ENCODE measurements at places on chromosomes 6 and 20.

DNA sequence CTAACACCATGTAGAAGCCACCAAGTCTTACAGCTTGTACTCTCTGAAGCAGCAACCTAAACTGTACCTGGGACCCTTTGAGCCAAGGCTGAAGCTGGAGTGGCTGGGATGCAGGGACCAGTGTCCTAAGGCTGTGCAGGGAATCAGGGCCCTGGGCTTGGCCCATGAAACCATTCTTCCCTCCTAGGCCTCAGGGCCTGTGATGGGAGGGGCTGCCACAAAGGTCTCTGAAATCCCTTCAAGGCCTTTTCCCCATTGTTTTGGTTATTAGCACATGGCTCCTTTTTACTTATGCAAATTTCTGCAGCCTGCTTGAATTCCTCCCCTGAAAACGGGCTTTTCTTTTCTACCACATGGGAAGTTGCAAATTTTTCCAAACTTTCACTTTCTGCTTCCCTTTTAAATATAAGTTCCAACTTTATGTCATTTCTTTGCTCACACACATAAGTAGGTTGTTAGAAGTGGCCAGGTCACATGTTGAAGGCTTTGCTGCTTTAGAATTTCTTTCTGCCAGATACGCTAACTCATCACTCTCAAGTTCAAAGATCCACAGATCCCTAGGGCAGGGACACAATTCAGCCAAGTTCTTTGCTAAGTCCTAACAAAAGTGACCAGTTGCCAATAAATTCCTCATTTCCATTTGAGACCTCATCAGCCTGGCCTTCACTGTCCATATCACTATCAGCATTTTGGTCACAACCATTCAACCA, 28.2 kb upstream of the ATXN1 start:
- DNase-seq, result no peak

DNA sequence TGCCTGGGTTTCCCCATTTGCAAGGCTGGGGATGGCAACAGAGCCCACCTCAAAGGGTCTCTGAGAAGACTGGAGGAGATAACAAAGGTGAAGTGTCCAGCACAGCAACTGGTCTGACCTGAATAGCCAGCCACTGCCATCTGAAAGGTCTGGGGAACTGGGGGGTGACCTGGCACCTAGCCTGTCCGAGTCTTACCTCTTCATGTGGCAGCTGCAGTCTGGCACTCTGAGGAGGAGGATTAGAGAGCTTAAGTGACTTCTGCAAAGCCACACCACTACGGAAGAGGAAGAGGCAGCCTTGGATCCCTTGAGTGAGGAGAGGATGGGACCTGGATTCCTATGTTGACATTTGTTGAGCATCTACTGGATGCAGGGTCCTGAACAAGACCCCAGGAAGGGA, 22.2 kb downstream of the C20orf203 start:
- no peak for DNase-seq

DNA sequence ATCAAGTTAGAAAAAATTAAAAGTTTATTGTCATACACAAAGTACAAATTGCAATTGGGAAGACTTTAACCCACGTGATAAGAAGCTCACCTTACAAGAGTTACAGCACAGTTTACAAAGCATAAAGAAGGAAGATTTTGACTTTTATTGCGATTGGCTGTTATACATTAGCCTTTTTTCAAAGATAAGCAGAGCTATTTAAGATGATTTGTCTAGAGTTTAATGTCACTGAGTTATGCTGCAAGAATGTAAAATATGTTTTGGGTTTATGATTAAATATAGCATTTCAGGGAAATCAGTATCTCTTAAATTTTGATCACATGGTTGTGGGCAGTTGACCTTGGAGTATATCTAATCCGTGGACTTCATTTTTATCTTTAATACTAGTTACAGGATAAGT, 664.2 kb upstream of the PTCHD4 start:
- DNase-seq, result no peak

GRCh38 chr20:15036948-15037347, 699.5 kb upstream of the FLRT3 start:
- no peak for DNase-seq

- DNase-seq, result no peak
Measured at GRCh38 chr6:81241126-81242041, 511.1 kb downstream of the TENT5A start.

GRCh38 chr20:12925863-12926793, 82.6 kb upstream of the SPTLC3 start:
- no peak for DNase-seq

DNA sequence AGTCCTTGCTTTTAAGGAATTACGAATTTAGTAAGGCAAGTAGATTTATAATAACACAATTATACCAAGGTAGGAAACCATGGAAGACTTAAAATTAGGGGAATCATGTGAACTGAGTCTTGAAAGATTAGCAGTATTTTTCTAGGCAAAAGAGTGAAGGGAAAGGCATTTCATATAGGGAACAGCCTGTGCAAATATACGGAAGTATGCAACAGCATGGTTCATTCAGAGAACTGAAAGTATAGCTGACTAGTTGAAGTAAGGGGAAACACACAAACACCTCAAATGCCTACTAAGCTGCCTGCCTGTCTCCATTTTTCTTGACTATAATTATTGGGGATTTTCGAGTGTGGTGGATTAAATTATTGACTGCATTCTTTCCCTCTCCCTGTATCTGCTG, 39.0 kb upstream of the ECHDC1 start:
- DNase-seq, result no peak

DNA sequence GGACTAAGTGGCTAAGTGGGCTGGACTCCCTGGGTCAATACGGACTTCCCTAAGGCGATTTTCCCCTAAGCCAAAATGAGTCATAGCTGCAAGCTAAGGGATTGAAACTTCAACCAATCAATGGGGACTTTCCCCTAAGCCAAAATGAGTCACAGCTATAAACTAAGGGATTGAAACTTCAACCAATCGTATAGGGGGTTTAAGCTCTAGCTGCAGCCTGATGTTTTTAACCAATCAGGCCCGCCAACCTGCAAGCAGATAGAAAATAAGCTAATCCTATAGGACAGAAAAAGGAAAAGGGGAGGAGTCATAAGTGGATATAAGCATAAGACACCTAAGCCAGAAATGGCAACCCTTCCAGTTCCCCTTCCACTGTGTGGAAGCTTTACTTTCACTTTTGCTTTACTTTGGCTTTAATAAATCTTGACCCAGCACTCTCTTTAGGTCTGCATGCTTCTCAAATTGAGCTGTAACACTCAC, 655.0 kb upstream of the HS3ST5 start:
- DNase-seq, result no peak

- DNase-seq, result no peak
Measured at GRCh38 chr6:14601490-14601889, 483.9 kb downstream of the CD83 start.

GRCh38 chr6:70636596-70636995, 31.1 kb upstream of the SMAP1 start:
- DNase-seq, result no peak

DNA sequence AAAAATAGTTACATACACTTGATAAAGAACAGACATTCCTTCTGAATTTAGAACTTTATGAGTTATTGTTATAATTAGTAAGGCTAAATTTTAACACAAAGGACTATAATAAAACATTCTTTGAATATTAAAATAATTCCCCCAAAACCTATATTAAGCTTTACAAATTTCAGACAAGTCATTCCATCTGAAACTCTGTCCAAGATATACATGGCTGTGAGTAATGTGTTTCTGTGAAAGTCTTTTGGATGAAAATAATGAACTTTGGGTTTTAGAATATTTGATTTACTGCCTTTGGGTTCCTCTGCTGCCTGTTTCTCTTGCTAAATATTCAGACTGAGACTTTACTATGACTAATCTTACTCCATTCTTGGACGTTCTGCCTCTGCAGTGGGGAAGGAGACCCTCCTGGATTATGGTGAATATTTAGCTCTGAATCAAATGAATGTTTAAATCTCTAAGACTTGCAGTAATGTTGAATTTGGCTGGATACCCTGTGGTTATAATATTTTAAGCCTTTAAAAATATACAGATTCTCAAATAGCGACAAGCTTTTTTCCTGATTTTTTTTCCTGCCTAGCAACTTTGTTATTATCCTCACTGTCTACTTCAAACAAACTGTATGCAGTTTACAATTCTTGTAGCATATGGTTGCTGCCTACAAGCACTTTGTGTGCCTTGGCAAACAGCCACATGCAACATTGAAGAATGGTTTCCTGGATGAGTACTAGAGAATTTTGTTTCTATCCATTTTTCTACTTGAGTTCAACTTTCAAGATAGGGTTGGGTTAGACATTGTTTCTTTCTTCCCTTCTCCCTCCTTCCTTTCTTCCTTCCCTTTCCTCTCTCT, 51.4 kb downstream of the TXLNB start:
- no peak for DNase-seq

DNA sequence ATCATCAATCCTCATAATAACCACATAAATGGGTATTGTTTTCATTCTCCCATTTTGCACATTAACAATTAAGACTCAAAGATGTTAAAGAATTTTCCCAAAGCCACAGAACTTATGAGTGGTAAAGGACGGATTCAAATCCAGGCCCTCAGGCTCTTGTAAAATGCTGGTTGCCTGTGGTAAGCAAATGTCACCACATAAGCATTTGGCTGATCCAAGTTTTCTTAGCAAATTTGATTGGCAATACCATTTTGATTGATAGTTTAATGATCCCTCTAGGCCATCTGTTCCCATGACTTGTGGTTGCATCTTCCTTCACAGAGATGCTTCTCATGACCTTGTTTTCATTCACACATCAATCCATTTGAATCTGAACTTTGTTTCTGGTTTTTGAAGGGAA, 252.0 kb upstream of the RIN2 start:
- no peak for DNase-seq

DNA sequence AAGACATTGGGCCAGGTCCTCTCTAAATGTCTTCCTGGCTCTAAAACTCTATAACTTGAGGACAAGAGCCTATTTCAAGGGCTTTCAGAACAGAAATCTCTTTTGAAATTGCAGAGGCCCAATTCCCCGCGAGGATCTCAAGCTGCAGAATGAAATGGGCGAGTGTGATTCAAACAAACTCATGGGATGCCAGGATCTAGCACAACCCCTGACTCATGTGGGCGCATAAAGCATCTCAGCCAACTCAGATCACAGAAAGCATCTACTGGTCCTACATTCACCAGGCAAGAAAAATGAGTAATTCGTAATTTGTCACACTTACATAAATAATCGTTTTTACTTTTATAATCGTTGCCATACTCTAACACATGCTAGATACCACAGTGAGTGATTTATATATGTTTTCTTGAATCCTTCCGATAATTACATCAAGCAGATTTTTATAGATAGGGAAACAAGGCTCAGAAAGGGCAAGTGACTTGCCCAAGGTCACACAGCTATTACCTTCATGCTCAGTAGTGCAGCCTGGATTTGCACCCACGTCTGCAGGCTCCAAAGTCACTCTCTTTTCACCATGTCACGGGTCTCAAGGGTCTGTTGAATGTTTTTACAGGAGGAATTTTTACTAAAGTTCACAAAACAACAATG, 26.2 kb downstream of the FOXF2 start:
- DNase-seq, result no peak

DNA sequence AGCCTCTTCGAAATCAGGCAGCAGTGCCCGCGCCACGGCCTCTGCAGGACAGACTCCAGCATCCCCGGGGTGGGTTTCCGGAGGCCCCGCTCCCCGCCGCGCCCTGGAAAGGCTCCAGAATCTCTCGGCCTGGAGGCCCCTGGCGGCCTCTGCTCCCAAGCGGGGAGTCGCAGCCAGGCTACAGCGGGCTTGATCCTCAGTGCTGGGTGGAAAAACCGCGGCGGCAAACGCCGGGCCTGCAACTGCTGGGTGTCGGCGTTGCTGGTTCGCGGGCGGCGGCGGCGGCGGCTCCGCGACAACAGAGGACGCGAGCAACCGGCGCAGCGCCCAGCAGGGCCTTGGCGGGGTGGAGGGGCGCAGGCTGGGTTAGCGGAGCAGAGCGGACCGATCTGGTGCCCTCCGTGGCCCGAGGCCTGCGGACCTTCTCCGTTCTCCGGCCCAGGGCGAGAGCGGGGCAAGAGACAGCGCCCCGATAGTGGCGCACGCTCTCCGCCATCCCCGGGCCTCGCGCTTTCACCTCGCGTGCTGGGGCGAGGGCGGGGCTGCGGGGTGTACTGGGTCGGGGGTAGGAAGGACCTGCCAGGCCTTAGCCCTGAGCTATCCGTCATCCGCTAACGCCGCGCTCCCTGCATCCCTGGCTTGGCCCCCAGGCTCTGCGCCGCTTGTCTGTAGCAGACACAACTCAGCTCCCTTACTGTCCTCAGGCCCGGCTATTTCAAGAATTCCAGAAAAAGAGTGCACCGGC, 3.4 kb upstream of the ZNF292 start:
- no peak for DNase-seq

- DNase-seq, result no peak
Measured at GRCh38 chr6:134410541-134410940, 92.6 kb upstream of the SGK1 start.

- DNase-seq, result no peak
Measured at GRCh38 chr20:57867807-57868206, 158.0 kb upstream of the PMEPA1 start.

DNA sequence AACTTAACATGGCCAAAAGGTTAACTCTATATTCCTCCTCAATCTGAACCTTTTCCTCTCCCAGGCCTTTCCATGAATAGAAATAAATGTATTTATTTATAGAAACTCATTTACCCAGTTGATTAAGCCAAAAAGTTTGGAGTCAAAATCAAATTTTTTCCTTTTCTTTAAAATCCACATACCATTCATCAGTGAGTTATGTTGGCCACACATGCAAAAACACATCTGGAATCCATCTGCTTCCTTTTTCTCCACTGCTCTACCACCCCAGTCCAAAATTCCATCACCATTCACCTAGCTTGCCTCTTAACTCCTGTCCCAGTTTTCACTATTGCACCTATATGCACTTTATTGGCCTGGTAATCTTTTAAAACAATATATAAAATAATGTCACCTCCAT, 62.4 kb upstream of the TMEM200A start:
- no peak for DNase-seq

- DNase-seq, result no peak
Measured at GRCh38 chr20:33284284-33284683, 1.3 kb downstream of the BPIFB1 start.

- no peak for DNase-seq
Measured at GRCh38 chr6:127366282-127367022, 23.0 kb upstream of the ECHDC1 start.

Data from cortex of kidney (tissue), 1 donor.